Jurkat, Clone E6-1 (cell line): ENCODE measurements at places on chromosomes 6 and 20.
A peak's percentile ranks its signal among the peaks of the same experiment; 100 is the strongest.

GRCh38 chr20:37567671-37568588, 40.3 kb upstream of the BLCAP start:
- DNase-seq: no peak

GRCh38 chr6:106283481-106283880, 42.1 kb downstream of the ATG5 start:
- DNase-seq: no peak

- no peak for DNase-seq
Measured at GRCh38 chr6:15153191-15153590, 92.7 kb upstream of the JARID2 start.

- DNase-seq: peak; percentile 28
Measured at GRCh38 chr20:49385465-49385864, 97.0 kb downstream of the KCNB1 start.

DNA sequence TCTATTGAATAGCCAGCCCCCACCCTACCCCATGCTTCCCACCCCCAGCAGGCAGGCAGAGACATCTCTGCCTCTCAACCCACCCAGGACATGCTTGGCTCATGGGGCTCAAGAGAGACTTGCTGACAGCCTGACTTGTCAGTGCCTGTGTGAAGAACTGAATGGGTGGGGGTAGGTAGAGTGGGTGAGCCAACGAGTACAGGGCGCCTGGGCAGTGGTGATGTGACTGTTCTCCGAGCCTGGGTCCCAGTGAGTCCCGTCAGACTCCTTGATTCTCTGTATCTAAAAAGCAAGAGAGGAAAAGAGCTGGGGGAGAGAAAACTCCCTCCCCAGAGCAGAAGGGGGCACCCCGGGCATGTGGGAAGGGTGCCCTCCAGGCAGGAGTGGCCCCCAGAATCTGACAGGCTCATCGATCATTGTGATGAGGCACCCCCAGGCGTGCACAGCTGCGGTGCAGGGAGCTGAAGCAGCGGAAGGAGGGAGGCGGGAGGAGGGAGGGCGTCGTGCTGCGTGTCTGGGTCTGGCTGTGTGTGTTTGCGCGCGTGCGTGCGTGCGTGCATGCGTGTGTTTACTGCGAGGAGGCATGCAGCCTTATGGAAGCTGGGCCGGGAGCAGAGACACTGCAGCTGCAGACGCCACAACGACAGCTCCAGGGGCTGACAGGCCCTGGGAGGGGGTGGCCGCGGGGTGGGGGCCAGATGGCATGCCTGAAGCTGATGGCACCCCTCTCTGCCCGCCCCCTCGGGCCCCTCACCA, 40.2 kb downstream of the FOXP4 start:
- no peak for DNase-seq

- DNase-seq: no peak
Measured at GRCh38 chr20:63357921-63358905, 2.9 kb downstream of the CHRNA4 start.

- DNase-seq: no peak
Measured at GRCh38 chr6:125198398-125198937, 44.9 kb downstream of the TPD52L1 start.

GRCh38 chr6:72446430-72446829, 175.4 kb upstream of the KCNQ5 start:
- DNase-seq: no peak

GRCh38 chr6:141282263-141282662, 850.5 kb upstream of the GJE1 start:
- no peak for DNase-seq

- no peak for DNase-seq
Measured at GRCh38 chr20:63831993-63832686, 1.1 kb upstream of the ZBTB46 start.

GRCh38 chr6:139060332-139060731, 31.8 kb downstream of the ABRACL start:
- DNase-seq: no peak

GRCh38 chr6:56406276-56407269, 159.2 kb upstream of the COL21A1 start:
- no peak for DNase-seq

GRCh38 chr6:132218059-132218696, 183.1 kb downstream of the MOXD1 start:
- no peak for DNase-seq
